ENCODE measurements at places on chromosomes 6 and 20.

GRCh38 chr6:80161434-80161833, 55.0 kb downstream of the BCKDHB start:
- peak; percentile 70 for DNase-seq

DNA sequence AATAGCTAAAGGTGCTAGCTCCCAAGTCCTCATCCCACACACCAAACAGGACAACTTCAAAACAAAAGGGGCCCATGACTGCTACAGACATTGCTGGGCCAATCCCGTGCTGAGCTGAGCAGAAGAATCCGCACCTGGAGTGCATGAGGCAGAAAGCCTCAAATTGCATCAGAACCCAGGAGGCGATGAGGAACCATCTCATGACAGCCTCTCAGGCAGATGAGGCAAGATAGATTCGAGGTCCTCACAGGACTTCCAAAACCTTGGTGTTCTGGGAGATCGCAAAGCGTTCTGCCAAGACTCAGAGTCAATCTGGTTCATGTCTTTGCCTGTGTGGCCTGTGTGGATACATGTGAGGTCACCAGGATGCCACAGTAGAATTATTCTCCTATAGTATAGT, 32.8 kb upstream of the SSTR4 start:
- DNase-seq, result no peak

DNA sequence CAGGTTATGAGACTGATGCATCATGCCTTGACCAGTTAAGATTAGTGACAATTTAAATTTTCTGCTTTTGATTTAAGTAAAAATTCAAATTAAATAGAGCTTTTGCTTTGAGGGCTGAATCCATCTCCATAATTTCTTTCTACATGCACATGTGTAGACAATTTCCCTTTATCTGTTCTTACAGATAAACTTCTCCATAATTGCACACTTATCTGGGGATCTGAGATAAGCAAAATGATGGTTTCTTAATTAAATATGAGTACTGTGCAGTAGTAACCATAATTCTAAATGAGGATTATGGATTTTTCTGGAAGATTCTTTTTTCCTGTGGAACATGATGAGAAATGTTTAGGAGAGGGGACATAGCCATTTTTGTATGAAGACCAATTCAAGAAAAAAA, 44.7 kb downstream of the ZFAND3 start:
- DNase-seq, result no peak

- no peak for DNase-seq
These were observed 159.7 kb downstream of the TAF4 start for GRCh38 chr20:61905781-61906523.

DNA sequence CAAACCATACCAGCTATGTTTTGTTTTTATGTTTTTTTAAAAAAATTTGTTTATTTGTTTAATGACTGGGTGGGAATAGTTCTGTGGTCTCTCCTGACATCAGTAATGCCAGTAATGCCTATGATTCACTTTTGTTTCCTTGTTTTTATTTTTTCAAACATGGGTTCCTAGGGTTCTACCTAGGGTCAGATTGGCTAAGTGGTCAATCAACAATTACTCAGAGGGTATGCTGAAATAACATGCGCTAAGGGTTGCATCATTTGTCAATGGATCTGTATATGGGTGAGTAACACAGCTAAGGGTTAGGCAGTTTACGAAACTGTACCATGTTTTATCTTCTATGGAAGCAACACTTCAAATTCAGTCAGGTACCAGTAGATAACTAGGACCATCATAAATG, 583.8 kb upstream of the GJE1 start:
- no peak for DNase-seq

- DNase-seq, result peak; percentile 88
These were observed 15.5 kb downstream of the SDCBP2 start for GRCh38 chr20:1313236-1313964.

- DNase-seq, result peak; percentile 69
These were observed 1.1 kb downstream of the LRRC1 start for GRCh38 chr6:53795702-53796450.

GRCh38 chr6:49923826-49924225, 40.1 kb downstream of the DEFB114 start:
- peak; percentile 51 for DNase-seq

GRCh38 chr6:110414669-110415068, 706 bp downstream of the DDO start:
- no peak for DNase-seq

DNA sequence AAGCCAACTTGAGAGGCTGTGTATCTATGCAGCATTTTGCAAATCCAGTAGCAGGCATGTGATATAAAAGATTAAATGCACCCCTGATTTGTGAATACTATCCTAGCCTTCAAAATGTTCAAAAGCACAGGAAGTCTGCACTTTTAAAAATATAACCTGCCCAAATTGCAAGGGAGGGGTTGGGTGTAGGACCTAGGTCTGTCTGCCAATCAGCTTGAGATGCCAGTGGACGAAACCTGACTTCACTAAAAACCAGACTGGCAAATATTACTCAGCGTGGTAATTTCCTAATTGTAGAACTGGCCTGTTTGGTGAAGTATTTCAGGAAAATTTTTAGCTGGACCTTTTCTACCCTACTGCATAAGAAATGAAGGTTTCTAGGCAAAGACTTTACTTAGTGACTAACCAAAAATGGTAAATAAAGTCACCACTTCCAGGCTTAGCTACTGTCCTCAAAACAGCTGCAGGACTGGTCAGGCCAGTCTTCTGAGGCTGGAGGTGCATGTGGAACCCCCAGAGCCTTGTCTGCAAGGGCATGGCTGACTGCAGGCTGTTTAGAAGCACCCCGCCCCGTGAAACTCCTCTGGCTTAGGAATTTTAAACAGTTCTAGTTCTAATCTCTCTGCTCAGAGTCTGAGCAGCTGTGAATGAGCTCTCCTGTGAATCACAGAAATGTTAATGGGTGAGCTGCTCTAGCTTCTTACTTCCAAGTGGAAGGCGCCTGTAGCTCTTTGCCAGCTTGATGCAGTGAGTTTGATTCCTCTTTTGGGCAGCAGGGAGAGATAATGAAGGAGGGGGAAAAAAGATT, 104.4 kb upstream of the ESR1 start:
- DNase-seq, result no peak

GRCh38 chr6:6810727-6811126, 222.2 kb downstream of the LY86 start:
- DNase-seq, result no peak

GRCh38 chr6:138680085-138680484, 93.5 kb upstream of the CCDC28A start:
- no peak for DNase-seq

GRCh38 chr6:39669973-39670342, 55.2 kb downstream of the KIF6 start:
- DNase-seq, result no peak

DNA sequence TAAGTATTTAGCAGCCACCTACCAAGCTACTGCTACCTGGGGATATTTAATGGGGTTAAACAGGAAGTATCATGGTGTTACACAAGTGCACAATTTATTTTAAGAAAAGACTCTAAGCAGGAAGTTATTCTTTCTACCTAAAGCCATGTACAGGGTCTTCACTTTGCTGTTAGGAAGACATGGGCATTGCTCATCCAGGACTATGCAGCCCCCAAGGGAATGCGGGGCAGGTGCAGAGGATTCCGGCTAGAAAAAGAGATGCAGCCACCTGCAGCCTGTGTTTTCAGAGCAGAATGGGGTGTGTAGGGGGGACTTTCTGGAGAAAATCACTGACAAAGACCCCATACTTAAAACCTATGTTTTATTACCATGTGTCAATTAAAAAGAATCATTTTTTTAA, 399.1 kb upstream of the NOX3 start:
- DNase-seq, result no peak

DNA sequence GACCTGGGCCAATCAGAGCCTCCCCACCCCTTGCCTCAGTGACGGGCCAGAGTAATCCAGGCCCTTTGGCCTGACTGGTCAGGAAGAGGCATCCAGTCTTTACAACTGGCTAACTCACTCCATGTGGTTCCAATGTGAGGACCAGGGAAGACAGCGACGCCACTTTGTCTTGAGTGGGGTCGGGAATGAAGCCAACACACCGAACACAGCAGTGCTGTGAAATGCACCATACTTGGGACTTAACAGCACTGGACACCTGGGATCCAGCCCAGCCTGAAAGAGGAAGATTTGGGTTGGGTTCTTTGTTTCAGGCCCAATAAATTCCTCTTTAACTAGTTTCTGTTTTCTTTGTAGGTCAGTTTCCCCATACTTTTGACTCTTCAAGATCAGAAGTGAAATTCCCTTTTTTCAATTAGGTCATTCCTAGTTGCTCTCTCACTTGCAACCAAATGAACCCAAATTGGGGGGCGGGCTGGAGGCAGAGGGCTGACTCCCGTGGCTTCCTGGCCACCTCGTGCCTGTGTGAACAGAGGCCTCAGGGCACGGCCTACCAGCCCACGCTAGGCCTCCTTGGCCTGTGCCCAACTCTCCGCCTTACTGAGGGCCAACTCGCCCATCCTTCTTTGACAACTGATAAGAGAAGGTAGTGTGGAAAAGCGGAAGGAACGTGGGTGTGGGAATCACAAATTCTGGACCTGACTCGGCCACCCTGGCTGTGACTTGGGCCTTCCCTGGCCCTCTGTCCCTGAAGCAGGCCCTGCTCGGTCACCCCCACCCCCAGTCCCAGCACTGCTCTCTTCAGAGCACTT, 17.1 kb downstream of the SULF2 start:
- DNase-seq, result no peak

DNA sequence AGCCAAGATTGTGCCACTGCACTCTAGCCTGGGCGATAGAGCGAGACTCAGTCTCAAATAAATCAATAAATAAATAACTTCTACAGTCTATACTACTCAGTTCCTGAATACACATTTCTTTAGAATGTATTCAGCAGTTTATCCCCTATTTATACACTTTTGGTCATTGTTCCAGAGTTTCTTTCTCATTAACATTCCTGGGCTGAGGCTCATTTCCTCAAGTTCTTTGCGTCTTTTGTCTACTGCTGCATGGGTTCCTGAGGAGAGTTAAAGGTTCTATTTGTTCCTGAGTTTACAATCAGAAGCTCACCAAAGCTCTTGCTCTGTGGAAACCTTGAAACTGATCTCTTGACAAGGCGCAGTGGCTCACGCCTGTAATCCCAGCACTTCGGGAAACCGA, 37.7 kb upstream of the SASH1 start:
- peak; percentile 36 for DNase-seq

- no peak for DNase-seq
These were observed 821.9 kb downstream of the GRIK2 start for GRCh38 chr6:102215425-102215824.

DNA sequence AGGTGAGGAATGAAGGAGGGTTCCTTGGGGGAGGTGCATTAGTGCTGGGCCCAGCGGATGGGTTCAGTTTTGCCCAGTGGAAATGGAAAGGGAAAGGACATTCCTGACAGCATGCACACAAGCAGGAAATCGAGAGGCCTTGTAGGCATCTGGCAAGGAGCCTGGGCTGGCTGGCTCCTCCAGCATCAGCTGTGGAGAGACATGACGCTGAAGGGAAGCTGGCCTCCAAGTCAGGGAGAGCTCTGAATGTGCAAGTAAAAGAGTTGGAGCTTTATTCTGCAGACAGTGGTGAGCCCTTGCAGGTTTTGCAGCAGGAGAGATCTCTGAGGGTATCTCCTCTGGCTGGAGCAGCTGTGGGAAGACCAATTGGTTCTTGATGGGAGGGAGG, 154.3 kb downstream of the MRPL14 start:
- DNase-seq, result no peak

DNA sequence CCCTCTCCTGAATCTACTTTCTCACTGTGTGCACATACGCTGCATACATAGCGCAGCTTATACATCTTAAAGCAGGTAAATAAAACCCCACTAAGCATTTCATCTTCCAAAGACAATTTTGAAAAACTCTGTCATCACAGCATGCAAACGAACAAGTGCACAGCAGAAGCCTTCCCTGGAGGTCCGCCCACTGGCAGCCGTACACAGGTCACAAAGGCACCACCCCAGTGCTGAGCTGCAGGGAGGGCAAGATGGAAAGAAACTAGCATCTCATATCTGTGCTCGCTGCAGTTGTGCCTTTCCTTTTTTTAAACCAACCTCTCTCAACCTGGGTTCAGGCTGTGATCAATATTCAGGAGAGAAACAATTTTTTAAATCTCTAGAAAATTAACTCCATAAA, 73.3 kb downstream of the HUS1B start:
- peak; percentile 22 for DNase-seq

GRCh38 chr20:57398231-57398821, 7.1 kb downstream of the RBM38 start:
- no peak for DNase-seq

- DNase-seq, result no peak
These were observed 122.7 kb downstream of the LY86 start for GRCh38 chr6:6711031-6711785.

GRCh38 chr6:147710890-147711289, 202.4 kb downstream of the SAMD5 start:
- DNase-seq, result no peak

- no peak for DNase-seq
These were observed 62.0 kb downstream of the PPP1R14C start for GRCh38 chr6:150204705-150205472.

DNA sequence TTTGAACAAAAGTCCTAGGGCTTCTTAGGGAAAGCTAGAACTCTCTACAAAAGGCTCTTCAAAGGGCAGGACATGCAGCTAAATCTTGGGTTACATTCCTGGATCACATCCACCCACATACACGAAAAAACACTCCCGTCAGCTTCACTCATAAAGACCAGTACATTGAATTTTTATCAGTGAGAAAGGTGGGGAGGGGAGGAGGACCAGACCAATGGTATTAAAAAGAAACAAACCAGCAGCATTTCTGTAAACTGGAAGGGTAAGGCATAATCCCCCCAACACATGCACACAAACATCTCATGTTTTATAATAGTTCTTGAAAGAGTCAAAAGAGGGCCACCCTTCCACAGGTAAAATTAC, 31.6 kb downstream of the MYLK4 start:
- DNase-seq, result no peak

DNA sequence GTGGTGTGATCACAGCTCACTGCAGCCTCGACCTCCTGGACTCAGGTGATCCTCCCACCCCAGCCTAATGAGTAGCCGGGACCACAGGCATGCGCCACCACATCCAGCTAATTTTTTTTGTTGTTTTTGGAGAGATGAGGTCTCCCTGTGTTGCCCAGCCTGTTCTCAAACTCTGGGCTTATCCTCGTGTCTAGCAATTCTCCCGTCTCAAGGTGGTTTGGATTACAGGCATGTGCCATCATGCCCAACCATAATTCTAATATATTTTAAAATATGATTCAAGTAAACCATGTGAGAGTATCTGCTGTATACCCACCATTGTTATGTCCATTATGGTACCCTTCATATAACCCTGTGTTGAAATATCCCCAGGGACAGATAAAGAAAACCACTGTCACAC, 60.3 kb upstream of the C20orf144 start:
- no peak for DNase-seq

DNA sequence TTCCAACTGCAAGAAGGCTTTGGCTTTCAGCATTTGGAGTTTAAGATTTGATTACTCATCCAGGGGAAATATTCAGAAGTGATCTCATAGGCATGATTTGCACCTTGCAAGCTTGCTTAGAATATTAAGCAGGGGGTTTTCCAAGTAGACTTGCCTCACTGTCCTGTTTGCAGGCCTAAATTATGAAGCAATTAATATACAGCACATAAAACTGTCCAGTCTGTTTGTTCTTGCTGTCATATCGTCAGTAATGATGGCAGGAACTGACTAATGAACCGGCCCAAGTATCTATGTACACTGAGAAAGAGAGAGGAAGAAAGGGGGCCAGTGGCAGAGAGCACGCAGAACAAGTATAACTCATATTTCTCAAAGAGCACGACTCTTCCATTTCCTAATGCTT, 212.5 kb upstream of the SUPT3H start:
- no peak for DNase-seq
